ENCODE measurements at places on chromosomes 7 and 10.
A peak's percentile ranks its signal among the peaks of the same experiment; 100 is the strongest.

DNA sequence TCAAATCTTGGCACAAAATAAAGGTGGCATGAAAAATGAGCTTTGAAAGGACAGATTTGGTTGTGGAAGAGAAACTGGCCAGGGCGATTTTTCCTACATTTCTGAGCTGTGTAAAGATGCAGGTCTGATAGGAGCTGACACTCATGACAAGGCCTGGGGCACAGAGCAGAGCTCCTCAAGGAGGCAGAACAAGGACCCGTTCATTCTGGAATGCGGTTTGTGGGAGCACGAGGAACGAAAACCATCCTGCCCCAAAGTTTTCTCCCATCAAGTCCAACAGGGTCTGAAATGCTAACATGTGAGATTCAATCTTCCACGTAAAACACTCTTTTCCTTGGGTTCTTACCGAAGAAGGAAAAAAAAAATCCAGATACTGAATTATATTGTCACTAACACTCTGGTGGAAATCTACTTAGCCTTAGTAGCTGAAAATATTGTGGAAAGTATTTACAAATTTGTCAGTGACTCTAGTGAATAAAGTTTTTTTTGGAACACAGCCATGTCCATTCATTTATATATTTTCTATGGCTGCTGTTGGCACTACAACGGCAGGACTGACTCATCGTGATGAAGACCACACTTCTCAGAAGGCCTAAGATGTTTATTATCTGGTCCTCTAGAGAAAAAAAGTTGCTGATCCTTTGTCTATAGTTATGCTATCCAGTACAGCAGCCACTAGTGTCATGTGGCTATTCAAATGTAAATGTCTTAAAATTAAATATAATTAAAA is 215.7 kb downstream of the BAMBI start:
- peak; percentile 58 for DNase-seq

DNA sequence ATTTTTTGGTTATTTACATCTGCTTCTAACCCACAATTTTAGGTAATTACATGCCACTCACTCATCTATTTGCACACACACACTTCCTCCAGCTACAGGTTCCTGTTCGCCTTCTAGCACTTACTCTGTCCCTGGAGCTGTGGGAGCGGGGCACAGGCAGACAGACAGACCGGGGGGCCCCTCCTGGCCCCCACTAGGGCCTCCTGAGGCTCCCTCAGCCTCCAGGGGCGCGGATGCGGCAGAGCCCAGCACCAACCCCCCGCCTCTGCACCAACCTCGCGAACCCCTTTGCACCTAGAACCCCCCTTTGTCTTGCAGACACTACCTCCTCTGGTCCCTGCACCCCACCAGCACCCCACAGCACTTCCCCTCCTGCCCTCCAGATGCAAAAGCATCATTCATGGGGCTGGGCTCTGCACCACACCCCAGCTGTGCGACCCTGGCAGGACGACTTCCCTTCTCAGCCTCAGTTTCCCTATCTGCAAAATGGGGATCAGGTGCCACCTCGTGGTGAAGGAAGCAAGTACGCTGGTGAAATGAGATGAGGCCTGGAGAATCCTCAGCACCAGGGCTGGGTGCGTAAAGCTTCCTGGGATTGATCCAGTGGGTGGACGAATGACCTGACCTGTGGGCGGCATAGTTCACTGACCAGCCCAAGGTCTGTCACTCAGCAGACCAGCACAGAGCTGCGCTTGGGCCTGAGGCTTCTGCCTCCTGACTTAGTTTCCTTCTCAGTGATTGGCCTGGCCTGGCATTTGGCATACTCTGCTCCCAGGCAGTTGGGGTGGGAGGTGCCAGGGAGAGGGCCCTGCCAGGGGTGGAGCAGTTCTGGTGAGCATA is 37.9 kb downstream of the ELFN1 start:
- DNase-seq, result no peak

DNA sequence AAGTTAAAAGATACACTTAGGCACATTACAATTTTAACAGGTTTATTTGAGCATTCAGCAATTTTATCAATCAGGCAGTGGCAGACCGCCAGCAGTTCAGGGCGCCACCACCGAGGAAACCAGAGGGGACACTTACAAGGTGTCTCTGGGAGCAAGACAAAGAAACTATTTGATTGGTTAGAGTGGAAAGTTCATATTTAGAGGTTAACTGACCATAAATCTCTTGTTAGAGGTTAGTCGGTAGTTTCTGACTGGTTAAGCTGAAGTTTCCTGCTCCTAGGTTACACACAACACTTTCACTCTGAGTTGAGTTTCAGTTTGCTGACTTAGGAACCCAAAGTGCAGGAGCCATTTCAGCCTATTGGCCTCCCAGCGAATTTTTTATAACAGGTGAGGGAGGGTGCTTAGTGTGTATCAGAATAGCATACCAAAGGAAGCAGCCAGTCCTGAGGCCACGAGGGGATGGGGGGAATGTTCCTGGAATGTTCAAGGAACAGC is 10.8 kb upstream of the PVRIG start:
- no peak for DNase-seq

DNA sequence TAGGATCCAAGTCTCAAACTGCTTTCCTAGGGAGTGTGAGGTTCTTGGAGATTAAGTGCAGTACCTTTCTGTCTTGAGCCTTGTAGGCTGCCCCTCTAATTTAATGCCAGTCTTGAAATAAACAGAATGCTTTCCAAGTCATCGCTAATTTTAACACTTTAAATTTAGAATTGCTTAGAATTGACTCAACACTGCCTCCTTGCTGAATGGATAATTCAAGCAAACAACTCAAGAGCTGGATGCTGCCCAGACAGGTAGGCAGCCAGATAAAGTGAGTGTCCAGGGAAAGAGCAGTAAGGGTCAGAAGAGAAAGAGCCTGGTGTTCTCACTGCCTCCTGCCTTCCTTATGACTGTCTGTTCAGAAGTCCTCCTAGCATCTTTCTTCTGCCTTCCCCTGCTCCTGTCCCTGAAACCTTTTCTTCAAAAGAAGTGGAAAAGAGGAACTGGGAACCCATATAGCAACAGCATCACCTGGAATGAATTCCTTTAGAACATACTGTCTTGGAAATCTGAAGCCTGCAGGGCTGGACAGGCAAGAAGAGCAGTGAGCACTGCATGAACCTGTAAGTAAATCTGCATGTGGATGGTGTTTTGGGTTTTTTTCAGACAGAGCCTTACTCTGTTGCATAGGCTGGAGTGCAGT is 3.1 kb upstream of the GOT1 start:
- peak; percentile 33 for DNase-seq

DNA sequence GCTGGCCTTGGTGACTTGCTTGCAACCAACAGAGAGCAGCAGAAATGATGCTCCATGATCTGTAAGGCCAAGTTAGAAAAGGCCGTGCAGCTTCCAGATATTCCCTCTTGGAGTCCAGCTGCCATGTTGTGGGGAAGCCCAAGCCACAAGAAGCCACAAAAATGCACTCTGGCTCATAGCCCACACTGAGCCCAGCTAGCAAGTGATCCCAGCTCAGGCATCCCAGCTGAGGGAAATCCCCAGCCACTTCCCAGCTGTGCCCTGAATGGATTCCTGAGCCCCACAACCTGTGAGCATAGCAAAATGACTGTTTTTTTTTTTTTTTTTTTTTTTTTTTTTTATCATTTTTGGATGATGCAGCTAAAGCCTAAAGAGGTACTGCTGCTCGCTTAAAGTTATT is 11.1 kb upstream of the SDK1 start:
- DNase-seq, result no peak

GRCh38 chr10:78445308-78445707 is 411.6 kb downstream of the RPS24 start:
- no peak for DNase-seq

DNA sequence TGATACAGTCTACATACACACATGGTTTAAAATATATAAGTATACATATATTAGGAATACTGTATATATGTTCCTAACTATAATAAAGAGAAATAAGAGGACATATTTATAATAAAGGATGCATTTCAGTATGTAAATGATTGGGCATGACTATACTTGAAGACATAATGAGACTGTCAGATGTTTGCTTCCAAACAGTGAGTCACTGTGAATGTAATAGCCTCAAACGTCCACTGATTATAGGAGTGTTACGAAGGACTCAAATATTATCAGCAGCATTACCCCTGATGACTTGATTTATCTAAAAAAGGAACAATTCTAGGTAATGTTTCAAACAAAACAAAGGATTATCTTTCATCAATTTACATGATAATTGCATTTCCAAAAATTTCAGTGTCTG is 39.9 kb upstream of the NRBF2 start:
- DNase-seq, result no peak

DNA sequence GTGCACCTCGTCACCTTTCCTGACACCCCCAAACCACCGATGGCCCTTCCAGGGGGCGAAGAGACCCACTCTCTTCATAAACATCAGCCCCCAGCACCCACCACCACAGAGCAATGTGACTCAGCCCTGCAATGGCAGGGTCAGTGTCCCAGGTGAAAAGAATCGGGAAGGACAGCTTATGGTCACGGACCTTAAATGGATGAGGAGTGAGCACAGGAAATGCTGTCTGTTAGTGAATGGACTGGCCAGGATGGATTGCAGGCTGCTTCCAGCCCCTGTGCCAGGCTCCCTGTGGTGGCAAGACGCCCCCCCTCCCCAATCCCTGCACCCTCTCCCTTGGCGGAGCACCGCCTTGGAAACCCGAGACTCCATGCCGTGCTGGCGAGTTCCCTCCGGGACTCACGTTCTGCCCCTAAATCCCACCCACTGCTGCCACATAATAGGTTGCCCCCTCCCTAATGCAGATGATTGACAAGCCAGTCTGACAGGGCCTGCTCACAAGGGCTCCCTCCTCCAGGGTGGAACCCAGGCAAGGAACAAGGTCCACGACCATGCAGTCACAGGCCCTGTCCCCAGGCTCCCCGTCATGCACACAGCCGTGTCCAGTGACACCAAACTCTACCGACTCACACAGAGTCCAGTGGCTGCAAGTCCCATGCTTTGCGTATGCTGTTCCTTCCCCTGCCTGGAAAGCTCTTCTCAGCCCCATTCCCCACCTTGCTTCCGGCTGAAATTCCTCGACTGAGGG is 7.3 kb downstream of the ASB13 start:
- DNase-seq, result no peak

GRCh38 chr10:78566284-78567111 is 502.3 kb upstream of the ZMIZ1 start:
- no peak for DNase-seq

DNA sequence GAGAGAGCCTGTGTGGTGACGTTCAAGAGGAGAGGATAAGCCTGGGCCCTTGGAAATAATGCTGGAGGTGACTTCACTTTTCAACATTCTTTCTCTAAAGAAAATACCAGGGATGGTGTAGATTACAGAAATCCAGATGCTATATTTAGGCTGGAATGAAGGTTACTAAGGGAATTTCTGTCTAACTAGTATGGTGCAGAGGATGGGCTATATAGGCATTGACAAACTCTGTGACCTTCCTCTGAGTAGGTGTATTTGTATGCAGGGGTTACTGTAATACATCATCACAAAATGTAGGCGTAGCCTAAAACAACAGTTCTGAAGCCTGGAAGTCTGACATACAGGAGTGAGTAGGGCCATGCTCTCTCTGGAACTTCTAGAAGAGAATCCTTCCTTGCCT is 155.3 kb upstream of the INHBA start:
- DNase-seq, result no peak

DNA sequence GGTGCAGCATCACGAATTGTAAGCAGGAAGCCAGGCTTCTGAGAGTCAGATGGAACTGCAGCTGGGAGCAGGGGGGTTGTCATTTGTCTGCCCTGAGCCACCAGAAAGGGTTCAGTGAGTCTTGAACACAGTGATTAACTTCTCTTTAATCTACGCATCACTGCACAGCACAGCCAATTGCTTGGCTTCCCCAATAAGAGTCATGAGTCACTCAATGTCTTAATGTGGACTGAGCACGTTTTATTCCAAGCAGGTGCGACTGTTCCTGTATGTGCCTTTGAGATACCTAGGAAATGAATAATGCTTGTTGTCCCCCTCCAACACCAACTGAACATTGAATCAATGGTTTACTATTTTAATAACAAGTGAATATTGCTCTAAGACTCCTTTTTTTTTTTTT is 26.0 kb upstream of the PLEKHA1 start:
- peak; percentile 7 for DNase-seq

DNA sequence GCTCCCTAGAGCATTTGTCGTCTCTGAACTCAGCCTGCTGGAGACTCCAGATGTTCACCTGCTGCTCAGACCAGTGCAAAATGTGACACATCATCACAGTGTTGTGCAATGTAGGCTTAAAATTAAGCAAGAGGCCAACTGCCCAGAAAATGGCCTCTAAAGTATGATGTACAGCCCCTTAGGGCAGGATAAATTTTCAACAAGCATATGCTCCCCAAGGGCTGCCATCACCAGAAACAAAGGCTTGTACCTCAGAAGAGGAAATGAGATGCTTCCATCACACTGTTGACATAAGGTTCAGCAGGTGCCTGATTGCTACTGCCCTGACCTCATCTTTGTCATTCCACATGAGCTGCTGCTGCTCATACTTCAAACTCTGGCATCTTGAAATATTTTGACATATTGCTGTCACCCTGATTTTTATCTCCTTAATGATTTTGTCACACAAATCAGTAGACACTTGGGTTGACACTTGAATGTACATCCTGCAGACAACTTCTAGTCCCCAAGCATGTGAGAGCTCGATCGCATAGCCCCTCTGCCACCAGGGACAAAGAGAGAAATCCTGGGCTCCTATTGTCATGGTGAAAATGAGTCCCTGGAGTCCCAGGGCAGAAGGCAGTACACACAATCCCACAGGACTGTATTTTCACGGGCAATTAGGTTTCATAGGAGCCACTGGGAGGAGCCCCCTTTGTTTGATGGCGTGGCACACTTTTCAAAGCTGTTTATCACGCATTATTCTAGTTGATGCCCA is 219.7 kb upstream of the STK17A start:
- DNase-seq, result no peak

GRCh38 chr10:49280001-49280408 is 19.0 kb upstream of the C10orf71 start:
- DNase-seq, result peak; percentile 29

DNA sequence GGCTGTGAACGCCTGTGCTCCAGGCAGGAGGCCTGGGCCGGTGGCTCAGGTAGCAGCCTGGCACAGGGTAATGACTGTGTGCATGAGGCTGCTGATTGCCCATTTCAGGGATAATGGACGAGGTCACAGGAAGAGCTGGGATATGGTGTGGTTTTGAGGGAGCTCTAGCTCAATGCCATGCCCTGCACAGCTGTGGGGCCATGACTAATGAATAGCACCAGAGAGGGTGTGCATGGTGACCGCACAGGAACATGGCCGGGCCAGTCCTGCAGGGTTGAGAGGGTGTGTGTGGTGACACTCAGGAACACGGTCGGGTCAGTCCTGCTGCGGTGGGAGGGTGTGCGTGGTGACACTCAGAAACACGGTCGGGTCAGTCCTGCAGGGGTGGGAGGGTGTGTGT is 21.8 kb downstream of the NKX6-2 start:
- DNase-seq, result no peak

DNA sequence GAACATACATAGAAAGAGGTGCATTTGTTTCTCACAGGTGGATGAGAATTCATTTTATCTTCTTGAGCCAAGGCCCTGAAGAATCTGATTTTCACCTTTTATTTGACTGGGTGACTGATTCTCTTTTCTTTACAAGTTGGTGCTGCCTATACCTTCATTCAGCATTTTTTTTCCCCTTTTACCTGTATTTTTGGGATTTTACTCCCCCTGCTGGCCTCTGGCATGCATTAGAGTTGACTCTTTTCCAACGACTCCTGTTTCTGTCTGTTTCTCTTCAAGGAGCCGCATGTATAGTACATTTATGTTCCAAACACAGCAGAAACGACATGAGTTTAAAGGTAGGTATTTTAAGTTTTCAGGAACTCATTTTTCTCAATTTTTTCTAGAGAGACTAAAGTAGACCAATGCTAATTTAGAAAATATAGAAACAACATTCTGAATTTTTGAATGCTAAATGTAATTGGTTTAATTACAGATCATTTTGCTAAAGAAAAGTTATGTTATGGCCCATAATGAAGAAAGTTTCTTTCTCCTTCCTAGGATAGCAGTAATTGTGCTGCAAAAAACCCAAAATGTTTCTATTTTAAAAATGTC is 149.8 kb upstream of the HDAC9 start:
- DNase-seq, result peak; percentile 64
